ENCODE measurements at places on chromosomes 7 and 10. TPM values are rescaled to one million over a fixed set of nuclear protein-coding genes. Genes with fewer than 3 reads are reported as not detected.

The FAM13C gene
- total RNA-seq = 7.5 TPM

GRCh38 chr7:130377178-130377577, 3.1 kb upstream of the CPA1 start:
- no peak for DNase-seq

GRCh38 chr10:16231176-16231575, 205.6 kb upstream of the PTER start:
- DNase-seq = no peak

DNA sequence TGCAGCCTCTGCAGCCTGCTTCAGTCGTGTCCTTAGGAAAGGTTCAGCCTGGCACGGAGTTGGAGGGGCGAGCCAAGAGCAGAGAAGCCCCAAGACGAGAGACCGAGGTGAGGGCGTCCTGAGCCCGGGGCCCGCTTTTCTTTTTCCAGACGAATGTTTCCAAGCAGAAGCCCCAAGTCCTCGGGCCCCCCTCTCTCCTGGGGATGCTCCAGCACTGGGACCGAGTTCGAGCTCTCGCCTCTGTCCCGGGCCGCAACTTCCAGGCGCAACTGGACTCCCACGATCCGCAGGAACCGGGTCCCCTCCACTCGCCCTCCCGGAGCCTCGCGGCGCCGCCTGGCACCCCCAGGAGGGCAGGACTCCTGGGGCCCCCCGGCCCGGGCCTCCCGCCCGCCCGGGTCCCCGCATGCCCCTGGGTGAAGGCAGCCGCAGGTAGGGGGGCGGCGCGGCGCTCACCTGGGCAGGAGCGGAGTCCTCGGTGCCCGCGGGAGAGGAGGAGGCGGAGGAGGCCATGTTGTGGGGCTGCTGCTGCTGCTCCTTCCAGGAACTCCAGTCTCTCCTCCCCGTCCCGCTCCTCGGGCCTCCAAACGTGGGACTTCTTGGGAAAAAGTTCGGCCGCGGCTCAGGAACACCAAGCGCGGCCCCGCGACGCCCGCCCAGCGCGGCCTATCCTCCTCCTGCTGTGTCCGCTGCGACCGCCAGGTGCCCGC, 45.3 kb upstream of the CDK1 start:
- DNase-seq = no peak

DNA sequence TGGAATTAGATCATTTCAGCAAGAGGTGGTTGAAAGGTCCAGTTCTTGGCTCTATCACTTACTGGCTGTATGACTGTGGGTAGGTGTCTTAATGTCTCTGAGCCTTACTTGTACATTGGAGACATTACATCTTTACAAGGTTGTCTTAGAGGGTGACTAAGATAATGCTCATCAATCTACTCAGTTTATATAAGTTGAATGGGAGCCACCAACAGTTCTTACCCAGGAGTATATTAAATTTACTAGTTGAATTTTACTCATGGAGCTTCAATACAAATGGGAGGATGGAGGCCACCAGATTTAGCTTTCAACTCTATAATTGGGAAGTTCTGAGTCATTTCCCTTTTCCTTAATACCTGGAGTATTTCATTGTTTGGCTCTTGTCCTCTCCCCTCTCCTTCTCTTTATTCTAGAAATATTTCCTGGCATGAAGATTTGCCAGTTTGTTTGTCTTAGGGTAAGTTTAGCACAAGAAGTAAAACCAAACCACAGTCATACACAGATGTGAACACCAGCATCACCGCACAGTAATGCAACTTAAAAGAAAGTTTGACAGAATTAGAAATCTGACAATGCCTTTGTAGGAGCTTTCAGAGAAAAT, 222.8 kb downstream of the LRMDA start:
- no peak for DNase-seq

- no peak for DNase-seq
These were observed 33.5 kb upstream of the SFRP5 start for GRCh38 chr10:97805096-97805884.

All from cardiac septum (tissue), 1 donor.